ENCODE measurements at places on chromosomes 5 and 9.
A peak's percentile ranks its signal among the peaks of the same experiment; 100 is the strongest.

- no peak for DNase-seq
Observed at GRCh38 chr5:149019679-149020078, 43.2 kb downstream of the SH3TC2 start.

DNA sequence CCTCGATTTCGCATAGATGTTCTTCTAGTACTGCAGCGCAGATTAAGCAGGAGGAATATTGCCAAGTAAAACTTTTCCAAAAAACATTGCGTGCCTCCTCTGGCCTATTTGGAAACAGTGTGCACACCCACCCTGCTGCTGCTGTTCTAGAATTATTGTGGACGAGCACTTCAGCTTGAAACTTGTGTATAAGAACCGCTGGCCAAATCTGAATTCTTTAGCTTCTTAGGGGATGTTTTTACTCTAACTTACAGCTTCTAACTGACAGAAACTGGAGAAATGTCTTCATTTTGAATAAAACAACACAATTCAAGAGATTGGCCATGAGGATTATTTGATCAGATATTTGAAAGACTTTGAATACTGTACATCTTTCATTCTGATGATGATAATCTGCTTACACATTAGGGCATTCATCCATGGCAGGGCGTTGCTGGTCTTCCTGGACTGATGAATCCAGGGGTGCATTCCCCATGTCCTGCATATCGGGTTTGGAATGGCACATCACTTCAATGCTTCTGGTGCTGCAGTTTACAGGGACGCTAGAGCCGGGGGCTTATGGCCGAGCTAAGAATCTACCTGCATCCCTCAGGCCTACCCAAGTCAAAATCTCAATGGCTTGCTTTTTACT, 6.5 kb downstream of the ADAMTS16 start:
- no peak for DNase-seq

DNA sequence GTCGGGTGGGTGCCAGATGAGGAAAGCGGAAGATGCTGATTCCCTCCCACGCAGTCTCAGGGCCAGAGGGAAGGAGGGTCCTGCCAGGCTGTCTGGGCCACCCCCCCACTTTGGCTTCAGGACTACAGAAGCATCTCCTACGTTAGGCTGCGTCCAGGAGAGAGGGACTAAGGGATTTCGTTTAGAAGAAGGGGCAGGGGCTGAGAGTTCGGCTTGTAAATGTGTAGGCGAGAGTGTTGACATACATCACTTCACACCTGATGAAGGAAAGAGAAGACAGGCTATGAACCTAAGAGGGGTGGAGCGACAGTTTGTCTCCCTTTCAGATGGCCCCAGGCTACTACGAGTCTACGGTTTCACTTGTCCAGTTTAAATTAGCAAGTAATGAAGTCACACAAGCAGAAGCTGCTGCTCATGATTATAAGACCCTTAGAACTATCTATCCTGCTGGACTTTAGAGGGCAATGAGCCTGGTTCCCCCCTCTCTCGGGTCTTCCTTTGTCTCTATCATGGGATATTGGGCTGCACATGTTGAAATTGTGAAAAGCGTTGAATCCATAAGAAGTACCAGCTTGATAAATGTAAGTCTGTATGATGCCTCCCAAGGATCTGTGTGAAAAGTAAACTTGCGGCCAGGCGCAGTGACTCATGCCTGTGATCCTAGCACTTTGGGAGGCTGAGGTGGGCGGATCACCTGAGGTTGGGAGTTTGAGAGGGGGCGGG, 193.0 kb downstream of the AOPEP start:
- no peak for DNase-seq

DNA sequence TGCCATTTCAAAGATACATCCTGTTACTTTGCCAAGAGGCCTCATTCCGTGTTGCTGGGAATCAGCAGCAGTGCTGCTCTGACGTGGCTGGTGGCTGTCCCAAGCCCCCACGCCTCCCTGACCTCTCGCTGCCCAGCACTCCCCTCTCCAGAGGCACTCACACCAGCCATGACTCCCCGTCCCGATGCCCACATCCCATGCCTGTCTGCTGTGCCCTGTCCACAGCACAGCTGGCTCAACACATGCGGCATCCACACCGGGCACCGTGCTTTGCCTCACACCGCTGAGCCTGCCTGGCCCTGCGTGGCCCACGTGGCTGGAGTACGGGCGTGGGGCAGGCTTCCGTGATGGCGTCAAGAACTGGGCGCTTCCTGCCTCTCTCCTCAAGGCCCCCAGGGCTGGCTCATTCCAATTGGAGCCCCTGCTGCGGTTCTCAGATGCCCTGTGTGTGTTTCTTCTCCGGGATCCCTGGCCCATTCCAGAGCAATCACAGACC, 7.8 kb upstream of the LCN1 start:
- peak; percentile 61 for DNase-seq

GRCh38 chr9:132008184-132008803, 71.4 kb downstream of the MED27 start:
- DNase-seq: no peak

DNA sequence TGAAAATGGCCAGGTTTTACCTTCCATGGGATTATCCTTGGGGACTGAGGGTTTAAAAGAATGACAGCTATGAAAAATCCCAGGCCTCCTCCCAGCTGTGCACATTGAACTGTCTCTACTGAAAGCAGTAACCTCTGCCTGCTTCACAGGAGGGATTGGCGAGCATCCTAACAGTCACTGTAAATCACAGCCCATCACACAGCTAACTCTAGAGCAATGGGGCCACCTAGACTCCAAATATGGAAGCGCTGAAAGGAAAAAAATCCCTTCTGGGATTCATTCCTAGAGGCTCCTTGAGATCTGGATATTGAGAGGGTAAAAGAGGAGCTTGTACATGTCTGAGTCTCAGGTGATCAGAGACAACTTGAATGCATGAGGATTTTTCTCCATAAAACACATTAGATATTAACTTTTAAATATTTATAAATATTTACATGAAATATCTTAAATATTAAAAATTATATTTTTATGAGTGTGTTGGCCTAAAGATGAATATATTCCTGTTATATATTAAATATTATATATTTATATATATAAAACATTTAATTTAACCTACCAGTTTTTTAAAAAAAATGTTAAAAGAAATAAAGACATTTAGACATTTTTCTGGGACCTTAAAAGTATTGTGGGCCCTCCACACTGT, 133.8 kb upstream of the SLC24A2 start:
- DNase-seq: no peak

- no peak for DNase-seq
Observed at GRCh38 chr5:71910741-71911140, 191.7 kb downstream of the CARTPT start.

GRCh38 chr9:129776938-129777768, 24.3 kb upstream of the PTGES start:
- DNase-seq: peak; percentile 99

GRCh38 chr9:83024506-83025125, 38.3 kb downstream of the RASEF start:
- no peak for DNase-seq

GRCh38 chr9:137891588-137892423, 14.2 kb downstream of the CACNA1B start:
- no peak for DNase-seq

- DNase-seq: no peak
Observed at GRCh38 chr9:13264788-13265187, 14.7 kb downstream of the MPDZ start.

DNA sequence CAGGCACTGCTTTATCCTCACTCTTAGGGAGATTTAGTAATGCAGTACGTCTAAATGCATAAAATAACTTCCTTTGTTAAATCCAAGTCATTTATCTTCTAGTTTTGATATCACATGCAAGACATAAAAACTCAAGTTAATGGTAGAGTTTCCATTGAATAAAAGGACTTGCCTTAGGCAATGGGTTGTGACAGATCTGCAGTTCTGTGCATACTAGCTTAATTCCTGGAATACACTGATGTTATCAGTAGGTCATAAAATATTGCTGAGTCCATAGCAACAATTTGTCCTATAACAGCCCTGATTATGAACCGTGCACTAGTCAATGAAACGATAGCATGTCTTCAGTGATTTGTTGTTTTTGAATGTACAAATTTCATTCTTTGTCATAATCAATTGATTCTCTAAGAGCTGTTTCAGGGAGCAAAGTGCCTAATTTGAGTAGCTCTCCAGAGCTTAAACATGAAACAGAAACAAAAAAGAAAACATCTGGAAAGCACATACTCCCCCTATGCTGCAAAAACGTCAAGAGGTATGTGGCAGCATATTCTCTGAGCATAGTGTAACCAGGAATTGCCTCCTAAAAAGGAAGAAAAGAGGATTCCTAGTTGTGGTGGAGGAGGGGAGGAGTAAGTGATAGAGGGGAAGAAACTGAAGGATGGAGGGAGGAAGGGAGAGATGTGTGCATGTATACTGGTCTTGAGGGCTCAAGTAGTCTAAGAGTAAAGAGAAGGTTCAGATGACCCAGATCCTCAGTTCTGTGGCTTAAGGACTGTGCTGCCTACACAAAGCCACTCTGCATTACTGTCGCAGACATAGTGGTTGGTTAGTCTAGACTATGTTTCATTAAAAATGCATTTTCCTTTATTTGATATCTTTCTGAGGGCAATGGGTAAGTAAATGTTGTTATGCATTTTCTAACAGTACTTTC, 589.2 kb downstream of the PRR16 start:
- DNase-seq: no peak

GRCh38 chr5:139738193-139739149, 57.1 kb upstream of the PSD2 start:
- DNase-seq: no peak

DNA sequence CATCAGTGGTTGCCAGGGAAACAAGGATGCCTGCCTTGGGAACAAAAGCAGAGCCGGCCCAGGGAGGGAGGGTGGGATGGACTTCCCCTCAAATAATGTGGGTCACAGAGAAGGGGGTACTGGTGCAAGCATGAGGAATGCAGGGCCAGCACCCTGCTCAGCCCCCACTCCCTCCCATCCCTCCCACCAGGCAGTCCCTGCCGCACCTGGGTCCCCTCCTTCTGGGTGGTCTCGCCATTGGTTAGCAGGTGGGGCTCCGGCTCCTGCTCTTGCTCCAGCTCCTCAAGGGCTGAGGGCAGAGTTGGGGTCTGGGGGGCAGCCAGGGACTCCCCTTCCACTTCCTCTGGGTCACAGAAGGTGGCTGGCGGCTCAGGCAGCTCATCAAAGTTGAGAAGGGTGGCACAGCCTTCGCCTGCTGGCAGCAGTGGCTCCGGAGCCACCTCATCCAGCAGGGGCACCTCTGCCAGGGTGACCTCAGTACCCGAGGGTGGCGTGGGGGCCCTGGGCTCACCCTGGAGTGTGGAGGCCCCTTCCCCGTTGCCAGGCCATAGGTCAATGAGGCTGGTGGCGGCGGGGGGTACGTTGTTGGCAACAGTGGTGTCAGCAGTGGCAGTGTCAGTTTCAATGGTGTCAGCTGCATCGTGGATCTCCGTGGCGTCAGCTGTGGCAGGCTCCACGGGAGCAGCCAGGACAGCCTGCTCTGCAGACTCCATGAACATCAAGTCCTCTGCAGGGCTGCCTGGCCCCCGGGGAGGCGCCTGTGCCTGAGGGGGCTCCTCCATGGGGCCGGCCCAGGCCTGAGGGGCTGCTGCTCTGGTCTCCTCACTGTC, 11.5 kb downstream of the PRR7 start:
- no peak for DNase-seq

DNA sequence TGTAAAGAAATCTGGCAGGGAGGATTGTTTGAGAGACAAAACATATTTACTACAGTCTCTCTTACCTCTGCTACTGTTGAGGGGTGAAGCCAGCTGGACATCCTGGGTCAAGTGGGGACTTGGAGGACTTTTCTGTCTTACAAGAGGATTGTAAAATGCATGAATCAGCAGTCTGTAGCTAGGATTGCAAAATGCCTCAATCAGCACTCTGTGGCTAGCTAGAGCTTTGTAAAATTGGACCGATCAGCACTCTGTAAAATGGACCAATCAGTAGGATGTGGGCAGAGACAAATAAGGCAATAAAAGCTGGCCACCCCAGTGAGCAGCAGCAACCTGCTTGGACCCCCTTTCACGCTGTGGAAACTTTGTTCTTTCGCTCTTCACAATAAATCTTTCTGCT, 995.8 kb upstream of the CDH6 start:
- DNase-seq: no peak

GRCh38 chr9:131393622-131394463, at the start of gene PRRC2B:
TSS of gene PRRC2B (plus strand) at chr9:131394086. CDS start at chr9:131430145, 36,059 bp downstream.
- peak; percentile 96 for DNase-seq

GRCh38 chr9:21830589-21830988, 28.2 kb downstream of the MTAP start:
- no peak for DNase-seq

DNA sequence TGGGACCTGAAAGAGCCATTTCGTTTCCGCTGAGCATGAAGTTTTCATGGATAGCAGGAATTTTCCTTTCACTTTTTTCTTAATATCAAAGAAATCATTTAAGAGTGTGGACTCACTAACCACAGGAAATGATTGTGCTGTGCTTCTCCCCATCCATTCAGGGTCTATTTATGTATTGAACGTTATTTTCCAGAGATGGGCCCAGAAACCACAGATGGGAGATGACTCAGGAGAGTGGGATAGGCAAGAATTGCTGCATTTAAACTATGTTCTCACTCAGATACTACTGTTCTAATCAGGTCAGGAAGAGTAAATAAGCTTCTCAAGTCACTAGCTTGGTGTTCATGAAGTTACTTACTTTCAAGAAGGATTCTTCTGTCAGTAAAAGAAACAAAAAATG, 763.8 kb downstream of the DTWD2 start:
- no peak for DNase-seq

GRCh38 chr5:82004511-82004910, 32.7 kb downstream of the ATG10 start:
- DNase-seq: no peak

GRCh38 chr5:127406326-127407121, 110.9 kb upstream of the PRRC1 start:
- DNase-seq: no peak

- no peak for DNase-seq
Observed at GRCh38 chr9:126721564-126721981, 83.3 kb upstream of the ZBTB43 start.

GRCh38 chr5:3393122-3393919, 202.3 kb upstream of the IRX1 start:
- no peak for DNase-seq

DNA sequence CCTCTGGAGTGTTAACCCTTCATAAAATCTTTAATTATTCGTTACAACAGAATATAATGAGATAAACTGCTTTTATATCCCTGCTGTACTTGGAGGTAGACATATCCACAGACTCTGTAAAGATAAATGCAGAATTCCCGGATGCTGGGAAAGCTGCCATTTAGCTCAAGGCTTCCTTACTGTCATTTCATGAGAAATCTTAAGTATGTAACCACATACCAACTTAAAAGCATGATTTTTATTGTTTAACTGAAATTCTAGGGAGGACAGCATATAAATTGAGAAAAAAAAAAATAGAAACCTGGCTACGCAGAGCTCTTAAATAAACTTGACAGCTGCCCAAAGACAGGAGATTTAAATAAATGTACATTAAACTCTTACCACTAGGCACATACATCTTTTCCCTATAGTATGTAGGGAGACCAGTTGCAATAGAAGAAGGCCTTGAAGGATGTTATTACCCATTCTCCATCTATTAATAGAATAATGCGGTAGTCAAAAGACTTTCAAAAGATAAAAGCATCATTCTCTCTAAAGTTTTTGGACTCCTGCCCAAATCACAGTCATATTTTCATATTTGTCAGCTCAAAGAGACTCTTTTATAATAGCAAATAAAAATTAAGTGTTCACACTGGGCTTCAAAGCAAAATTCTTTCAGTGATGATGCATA, 373.8 kb downstream of the NDUFS4 start:
- DNase-seq: no peak

GRCh38 chr5:97231025-97231636, 48.1 kb upstream of the RIOK2 start:
- no peak for DNase-seq
